H4 (cell line): ENCODE measurements at places on chromosomes 1 and 21.

- no peak for DNase-seq
These were observed 111.2 kb downstream of the IFI44 start for GRCh38 chr1:78760858-78761257.

GRCh38 chr1:95058974-95059373, 13.8 kb downstream of the ALG14 start:
- no peak for DNase-seq

DNA sequence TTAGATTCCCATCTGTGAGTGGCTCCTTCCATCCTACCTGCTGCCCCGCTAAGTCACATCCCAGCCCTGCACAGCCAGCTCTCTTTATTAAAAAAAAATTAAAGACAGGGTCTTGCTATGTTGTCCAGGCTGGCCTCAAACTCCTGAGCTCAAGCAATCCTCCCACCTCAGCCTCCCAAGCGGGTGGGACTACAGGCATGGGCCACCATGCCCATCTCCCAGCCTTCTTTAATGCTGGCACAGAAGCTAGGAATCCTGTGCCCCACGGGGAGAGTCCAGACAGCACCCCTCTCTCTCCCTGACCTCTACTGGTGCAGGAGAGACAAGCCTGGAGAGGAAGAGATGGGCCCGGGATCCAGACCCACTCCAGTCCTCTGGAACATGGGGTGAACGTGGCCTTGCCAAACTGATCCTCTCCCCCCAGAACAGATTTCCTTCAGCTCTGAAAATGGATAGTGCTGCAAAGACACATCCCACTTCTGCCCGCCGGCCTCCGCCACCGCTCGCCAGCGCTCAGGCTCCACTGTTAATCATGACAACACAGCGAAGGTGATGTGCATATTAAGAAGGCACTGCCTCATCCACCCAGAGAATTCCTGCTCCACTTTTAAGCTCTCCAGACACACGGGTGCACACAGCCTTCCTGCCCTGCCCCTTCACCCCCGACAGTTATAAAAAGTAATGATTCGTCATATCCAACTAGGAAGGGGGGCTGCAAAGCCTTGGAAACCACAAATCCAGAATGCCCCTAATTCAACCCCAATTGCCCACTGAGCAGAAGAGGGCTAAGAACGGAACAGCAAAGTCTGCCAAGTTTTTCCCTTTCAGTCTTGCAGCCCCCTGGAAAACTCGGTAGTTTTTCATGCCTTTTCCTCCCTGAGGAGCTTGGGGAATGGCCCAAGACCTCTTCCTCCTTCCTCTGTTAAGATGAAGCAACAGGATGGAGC, 68.1 kb downstream of the MRPL37 start:
- DNase-seq = no peak

DNA sequence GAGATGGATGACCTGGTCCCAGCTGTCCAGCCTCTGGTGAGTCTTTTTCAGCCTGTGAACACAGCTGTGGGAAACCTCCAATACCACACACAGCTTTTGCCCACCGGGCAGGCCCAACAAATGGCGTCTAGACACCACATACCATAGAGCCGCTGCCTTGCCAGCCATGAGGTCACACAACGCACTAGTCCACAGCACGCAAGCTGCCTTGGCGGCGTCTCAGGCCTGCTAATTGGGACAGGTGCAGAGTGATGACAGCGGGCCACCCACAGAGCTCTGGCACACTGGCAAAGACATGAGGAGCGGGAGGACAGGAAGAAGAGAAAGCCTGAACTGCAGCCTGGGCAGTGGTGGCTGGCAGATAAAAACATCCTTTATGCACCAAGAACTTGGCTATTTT, 125.5 kb downstream of the ADAMTS1 start:
- peak; percentile 33 for DNase-seq

- no peak for DNase-seq
These were observed 501.8 kb upstream of the ZRANB2 start for GRCh38 chr1:71582673-71583072.

DNA sequence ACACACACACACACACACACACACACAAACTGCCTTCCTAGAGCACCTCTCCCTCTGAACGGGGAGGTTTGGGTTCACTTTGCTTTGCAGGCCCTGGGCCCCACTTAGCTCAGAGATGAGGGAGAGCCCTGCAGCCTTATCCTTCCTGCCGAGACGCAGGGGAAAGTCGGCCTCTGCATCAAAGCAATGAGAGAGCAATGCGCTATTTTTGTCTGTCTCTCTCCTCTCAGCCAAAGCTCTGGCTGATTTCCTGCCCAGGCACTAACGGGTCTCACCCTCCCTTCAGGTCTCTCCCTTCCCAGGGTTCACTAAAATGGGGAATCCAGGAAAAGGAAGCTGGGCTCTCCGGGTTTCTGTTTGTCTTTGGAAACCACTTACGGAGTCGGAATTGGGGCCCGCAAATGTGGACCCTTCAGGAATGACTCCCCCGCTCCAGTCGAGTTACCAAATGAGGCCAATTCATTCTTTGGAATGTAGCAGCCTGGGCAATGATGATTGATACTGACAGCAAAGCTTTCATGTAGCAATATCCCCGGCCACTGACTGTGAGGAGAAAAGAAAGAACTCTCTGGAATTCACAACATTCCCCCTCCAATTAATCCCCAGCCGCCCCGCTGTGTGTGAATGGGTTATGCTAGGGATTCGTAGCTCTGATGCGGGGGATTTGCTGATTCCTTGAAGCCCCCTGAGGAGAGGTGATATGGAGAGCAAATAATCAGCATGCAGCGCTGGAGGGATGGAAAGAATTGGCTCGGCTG, 61.5 kb upstream of the WLS start:
- no peak for DNase-seq

DNA sequence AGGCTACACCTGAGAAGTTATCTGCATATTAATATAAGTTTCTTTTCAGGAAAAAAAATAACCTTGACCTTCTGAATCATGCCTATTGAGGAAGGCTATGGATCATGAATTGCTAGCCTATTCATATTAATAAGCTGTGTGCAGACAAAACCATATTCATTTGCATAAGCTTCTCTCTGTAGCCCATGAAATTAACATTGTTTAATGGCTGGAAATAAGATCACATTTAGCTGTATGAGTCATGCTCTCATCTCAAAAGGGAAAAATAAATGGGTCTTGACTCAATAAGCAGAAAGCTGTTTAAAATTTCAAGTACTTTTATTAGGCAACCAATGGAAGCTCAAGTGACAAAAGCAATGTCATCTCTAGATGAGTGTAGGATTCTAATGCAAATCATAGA, 330.0 kb upstream of the DEPDC1 start:
- DNase-seq = no peak

GRCh38 chr21:43373362-43374227, 53.3 kb downstream of the SIK1 start:
- DNase-seq = peak; percentile 21

DNA sequence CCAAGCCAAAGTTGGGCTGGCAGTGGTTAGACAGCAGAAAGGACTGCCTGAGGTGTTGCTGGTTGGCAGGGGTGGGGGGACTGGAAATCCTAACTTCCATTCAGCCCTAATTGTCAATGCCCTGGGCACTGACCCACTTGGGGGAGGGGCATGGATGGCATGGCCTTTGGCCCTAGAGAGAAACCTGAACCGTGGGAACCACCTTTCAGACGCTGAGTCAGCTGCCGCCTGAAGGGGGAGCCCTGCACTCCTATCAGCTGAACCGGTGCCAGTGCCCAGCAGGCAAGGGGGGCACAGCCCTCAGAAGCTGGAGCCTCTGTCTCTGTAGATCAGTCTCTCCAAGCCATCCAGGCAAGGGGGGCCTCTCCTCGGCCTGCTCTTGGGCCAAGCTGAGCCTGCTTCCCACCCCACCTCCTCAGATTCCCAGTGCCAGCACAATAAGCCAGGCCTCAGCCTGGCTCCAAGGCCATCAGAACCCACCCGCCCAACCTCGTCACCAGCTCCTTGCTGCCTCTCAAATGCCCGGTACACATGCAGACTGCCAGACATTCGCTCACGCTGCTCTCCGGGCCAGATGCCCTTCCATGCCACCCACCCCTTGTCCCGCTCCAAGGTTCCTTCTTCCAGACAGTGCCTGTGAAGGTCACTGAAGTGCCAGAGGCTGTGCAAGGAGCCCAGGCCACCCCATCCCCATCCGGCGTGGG, 11.6 kb downstream of the TINAGL1 start:
- peak; percentile 58 for DNase-seq

DNA sequence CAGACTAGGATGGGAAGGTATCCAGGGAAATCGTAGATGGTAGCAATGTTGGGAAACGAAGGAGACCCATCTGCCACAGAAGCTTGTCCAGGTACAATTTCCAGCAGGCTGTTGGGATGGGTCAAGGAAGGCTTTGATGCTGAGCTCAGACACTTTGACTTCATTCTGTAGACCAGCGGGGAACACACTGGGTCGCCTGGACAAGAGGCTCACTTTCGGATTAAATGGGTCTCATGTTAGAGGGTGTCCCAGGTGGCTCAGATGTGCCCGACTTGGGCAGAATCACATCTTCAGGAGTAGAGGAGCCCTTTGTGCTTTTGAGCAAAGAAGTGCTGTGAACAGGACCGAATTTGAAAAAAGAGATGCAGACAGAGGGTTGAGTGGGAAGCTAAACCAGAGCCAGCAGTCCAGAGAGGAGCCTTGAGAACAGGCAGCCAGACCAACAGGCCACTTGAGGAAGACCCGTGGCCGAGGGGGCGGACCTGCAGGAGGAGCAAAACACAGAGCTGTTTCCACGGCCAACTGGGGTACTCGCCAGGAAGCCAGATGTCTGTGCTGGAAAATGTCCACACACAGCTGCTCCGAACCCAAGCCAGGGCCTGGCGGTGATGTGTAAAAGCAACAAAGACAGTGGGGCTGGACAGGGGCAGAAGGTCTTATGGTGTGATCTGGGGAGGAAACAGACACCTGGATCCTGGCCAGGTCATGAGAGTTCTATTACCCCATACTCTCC, 146.9 kb downstream of the AJAP1 start:
- DNase-seq = no peak

DNA sequence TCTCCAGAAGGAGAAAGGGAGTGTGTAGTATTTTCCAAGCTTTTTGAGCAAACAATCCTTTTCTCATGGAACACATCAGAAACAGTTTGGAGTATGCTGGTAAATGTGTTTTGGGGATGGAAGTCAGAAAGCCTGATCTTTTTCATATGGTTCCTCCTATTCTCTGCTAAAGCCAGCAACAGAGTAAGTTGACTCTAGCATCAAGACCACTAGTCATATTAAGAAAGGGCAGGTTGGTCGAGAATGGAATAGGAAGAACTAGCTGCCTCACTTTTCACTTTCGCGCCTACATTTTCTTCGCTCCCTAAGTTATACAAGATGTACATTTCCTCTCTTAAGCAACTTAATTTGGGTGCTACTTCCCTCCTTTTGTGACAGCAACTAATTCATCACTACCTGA, 24.0 kb downstream of the PPT1 start:
- no peak for DNase-seq

- no peak for DNase-seq
These were observed 33.1 kb upstream of the EXOSC10 start for GRCh38 chr1:11132563-11133293.

DNA sequence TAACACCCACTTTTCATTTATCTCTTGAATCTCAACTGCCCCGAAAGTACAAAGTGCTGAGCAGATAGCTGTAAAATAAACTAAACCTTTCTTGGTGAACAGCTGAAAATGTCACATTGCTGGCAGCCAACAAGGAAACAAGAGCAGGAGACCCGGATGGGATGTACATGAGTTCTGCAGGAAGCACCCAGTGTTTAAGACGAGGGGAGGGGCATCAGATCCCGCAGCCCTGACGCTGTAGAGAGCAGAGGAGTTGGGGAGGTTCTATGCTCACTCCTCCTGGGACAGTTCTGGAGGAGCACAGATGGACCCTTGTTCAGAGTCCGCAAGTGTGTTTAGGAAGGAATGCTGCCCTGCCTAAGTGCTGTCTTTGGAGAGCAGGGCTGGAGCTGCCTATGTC, 32.0 kb upstream of the EPHA8 start:
- DNase-seq = no peak

DNA sequence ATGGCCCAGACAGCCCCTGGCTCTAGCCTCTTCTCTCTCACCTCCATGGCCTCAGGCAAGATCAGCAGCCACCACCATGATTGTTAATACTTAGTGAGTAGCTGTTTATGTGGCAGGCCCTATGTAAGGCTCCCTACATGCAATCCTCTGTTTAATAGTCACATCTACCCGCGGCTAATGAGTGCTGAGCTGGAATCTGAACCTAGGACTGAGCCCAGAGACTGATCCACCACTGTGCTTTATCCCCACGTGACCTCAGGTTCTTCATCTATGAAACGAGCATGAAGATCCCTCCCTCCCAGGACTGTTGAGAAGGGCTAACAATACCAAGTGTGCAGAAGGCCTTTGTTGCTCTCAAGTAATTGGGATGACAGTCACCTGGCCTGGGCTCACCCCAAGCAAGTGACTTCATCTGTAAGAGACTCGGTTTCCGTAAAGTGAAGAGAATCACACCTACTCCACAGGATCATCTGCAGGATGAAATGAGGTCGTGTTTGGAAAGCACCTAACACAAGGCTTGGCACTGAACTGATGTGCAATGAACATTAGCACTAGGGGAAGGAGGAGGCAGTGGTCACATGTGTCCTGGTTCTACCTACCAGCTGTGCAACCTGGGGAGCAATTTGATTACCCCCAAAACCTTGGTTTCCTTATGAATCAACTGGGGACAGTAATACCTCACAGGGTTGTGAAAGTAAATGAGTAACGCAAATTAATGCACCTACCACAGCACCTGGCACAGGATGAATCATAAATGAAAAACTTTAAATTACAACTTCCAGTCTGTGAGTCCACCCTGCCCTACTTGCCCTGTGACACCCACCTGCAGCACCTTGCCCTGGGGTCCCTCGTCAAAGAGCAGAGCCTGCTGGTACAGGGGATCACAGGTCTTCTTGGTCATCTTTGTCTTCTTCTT, 37.2 kb downstream of the RIMS3 start:
- DNase-seq = no peak
